Pons (tissue), 1 donor: ENCODE measurements at places on chromosomes 5 and 9.

DNA sequence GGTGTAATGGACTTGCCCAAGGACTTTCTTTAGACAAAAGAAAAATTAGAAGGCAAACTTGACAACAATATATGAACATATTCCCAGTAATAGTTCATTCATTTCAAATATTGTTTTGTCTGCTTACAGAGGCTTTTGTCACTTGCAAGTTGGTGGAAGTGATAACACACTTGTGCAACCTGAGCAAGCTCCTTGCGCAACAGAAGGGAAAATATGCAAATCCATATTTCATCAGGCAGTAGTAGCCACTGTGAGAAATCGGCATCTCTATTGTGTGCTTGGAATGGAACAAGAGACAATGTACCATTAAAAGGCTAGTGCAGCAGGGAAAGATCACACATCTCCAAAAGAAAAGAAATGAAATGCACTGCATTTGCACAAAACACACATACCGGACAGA is 125.3 kb upstream of the RASEF start:
- DNase-seq: no peak

- DNase-seq: no peak
Observed at GRCh38 chr5:15474143-15474719, 25.7 kb upstream of the FBXL7 start.

DNA sequence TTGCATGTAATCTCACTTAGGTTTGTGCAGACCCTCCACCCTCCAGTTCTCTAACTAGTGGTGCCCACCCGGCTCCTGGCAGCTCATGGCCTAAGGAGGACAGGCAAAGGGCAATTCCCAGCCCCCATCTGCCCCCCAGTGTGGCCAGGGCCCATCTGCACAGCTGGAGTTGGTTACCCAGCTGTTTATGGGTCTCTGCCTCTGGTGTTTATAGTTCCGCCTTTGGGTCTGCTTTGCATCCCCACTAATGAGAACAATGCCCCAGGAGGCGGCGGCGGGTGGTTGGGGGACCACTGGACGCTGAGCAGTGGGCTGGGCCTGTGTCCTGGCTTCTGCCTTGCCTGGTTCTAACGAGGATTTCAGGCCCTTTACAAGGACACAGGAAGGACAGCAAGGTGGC is 62.4 kb downstream of the NDST1 start:
- no peak for DNase-seq

GRCh38 chr9:131234799-131235479 is 41.4 kb downstream of the FAM78A start:
- DNase-seq: no peak
